ENCODE measurements at places on chromosomes 1 and 21.

- no peak for DNase-seq
These were observed 57.4 kb upstream of the LBR start for GRCh38 chr1:225485226-225485625.

GRCh38 chr1:12475530-12475934, 142.5 kb downstream of the DHRS3 start:
- DNase-seq = peak; percentile 38

- peak; percentile 8 for DNase-seq
These were observed 61.0 kb downstream of the DNTTIP2 start for GRCh38 chr1:93817819-93818569.

GRCh38 chr1:156489166-156489934, 11.2 kb downstream of the MEF2D start:
- DNase-seq = peak; percentile 75

- no peak for DNase-seq
These were observed 177.3 kb downstream of the PGBD5 start for GRCh38 chr1:230248889-230249270.

DNA sequence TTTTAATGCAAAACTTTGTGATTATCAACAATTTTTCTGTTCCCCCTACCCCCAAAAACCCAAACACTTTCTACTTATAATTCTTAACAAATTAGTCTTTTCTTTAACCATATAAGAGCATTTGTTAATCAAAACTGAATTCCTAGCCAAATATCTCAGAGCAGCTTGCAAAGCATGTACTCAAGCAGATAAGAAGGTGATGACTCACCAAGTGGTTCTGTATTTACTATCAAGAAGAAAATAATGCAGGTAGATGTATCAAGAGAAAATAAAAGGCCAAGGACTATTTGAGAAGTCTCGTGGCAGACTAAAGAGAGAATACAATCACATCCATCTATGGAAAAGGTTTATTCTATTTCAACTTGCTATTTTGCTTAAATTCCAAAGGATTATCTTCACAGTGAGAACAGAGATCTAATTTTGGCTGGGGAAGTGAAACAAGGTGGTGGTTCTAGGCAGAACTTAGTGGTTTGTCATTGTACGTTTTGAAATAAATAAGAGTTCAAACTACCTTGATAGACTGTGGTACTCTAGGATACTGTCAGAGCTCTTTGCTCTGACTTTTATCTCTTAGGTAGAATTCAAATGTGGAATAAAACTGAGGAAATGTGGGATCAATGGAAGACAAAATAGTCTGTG, 94.7 kb upstream of the NRIP1 start:
- DNase-seq = no peak

GRCh38 chr21:26798856-26799751, 46.1 kb downstream of the ADAMTS1 start:
- no peak for DNase-seq

- DNase-seq = no peak
These were observed 235.1 kb upstream of the ST6GALNAC5 start for GRCh38 chr1:76632136-76632535.

- DNase-seq = no peak
These were observed 41.7 kb downstream of the SYT6 start for GRCh38 chr1:114111731-114112641.

GRCh38 chr21:42705746-42706374, 52.4 kb downstream of the PDE9A start:
- no peak for DNase-seq
